Jurkat, Clone E6-1 (cell line): ENCODE measurements at places on chromosomes 4 and X.

GRCh38 chr4:154779362-154779947 lies 1.6 kb upstream of the RBM46 start:
- peak; percentile 1 for DNase-seq

DNA sequence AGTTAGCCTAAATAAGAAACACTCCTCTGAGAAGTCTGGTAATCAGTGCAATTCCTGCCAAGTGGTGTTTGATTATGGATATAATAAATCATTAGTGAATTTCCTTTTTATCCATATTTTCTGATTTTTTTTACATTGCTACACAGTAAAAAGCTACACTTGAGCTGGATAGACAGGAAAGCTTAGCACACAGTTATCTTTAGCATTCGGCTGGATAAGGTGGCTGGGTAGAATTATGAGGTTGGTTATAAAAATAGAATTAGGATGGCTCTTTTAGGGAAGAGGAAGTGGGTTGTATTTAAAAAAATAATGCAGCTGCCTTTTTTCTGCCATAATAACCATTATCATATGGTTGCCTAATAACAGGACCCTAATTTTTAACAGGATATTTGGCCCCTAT lies 460.6 kb downstream of the NAF1 start:
- no peak for DNase-seq

DNA sequence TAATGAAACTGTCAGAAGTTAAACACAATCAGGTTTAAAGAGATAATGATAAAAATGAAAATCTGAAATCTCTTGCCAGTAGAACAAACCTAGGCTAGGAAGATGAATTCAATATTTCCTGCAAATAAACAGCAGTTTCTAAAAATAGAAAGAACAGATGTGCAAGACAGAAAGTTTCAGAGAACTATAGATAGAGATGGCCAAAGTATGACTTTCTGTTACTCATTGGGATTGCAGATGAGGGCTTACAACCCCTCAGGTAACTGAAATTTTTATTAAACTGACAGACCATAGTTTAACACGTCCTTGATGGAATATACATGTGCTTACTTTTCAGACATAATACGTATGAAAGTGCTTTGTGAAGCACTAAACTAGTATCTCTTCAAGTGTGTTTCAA lies 82.3 kb upstream of the PPARGC1A start:
- no peak for DNase-seq

DNA sequence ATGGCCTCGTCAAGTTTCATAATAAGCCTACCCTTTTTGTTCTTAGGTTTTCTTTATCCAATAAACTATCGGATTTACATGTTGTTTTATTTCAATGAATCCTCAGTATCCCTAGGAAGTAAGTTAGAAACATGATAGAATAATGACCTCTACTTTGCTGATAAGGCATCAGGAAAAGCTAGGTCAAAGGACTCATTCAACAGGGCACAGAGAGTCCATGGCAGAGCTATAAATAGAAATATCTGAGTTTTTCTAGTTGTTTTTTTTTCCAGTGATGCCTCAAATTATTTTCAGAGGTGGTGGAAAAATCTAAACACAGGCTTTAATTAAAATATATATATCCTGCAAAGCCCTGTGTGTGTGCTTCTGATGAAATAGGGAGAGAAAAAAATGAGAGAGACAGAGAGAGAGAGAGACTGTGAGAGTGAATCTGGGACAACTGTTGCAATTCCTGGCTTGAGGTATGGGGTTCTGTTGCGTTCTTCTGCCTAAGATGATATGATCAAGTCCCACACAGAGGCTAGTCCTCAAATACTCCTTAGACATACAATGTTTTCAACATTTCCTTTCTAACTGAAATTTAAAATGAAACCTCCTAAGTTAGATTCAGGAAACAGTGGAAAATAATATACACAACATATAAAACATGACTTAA lies 139.9 kb downstream of the HDX start:
- DNase-seq: no peak

DNA sequence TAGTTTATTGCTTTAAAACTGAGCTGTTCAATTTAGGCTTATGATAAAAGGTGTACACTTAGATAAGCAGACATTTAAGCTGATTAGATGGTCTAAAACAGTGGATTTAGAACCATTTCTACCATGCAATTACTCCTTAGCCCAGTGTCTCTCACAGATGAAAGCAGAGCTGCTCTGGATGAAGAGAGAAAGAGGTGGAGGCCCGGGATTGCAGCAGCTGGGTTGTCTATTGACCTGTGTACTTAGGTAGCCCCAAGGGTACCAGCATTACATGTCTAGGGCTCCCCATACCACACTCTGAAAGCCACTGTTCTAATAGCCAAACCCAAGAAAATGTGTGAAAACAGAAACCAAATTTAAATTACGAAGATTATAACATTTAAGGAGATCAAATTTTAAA lies 86.0 kb upstream of the GIMD1 start:
- no peak for DNase-seq

- no peak for DNase-seq
These were observed 248.5 kb upstream of the DIAPH2 start for GRCh38 chrX:96436105-96436504.

DNA sequence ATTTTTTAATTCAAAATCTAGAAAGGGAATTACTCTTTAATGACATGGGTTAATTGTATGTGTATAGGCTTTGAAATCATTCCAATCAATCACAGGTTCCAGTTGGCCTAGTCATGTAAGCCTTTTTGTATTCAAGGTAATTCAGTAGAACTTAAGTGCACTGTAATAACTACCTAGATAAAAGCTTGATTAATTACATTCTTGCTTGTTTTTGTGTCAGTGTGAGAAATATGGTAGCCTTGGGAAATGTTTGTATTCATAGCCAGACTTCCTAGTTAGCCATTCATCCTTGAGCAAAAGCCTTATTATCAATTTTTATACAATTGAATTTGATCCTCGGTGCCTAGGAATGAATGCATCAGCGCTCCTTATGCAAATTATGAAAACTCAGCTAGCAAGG lies 33.5 kb downstream of the TKTL2 start:
- DNase-seq: no peak

DNA sequence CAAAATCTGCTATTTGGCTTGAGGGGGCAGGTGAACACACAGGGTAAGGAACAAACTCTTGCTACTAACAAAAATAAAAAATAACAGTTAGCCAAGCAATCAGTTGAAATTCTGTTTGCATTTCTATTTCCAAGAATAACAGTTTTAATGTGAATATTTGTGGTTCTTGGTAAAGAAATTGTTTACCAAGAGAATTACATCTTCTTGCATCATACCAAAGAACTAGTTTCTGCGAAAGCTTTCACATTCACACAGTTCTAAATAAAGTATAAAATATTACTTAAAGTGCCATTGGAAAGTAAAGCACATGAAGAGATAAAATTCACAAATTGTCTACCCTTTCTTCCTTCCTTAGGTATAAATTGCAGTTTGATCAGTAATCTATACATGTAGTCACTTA lies 54.4 kb downstream of the KLHL4 start:
- DNase-seq: no peak

- DNase-seq: no peak
These were observed 13.1 kb downstream of the SMAD1 start for GRCh38 chr4:145494666-145495270.

GRCh38 chr4:150072471-150072870 lies 5.8 kb upstream of the DCLK2 start:
- DNase-seq: no peak

DNA sequence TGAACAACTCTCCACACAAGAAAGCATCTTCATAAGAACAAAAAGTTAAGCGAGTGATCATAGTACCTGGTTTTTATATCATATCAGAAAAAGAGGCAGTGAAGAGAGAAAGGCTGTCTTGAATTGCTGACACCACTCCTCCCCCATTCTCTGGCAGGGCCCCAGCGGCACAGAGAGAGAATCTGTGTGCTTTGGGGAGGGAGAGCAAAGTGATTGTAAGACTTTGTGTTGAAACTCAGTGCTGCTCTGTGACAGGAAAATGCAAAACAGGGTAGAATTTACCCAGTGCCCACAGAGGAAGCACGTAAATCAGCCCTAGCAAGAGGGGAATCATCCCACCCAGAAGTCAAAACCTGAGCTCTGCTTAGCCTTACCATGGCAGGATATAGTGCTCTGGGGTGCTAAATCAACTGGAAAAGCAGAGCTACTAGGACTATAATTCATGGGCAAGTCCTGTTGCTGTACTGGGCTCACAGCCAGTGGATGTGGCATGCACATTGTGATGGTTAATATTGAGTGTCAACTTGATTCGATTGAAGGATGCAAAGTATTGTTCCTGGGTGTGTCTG lies 174.6 kb downstream of the PRR32 start:
- DNase-seq: no peak

DNA sequence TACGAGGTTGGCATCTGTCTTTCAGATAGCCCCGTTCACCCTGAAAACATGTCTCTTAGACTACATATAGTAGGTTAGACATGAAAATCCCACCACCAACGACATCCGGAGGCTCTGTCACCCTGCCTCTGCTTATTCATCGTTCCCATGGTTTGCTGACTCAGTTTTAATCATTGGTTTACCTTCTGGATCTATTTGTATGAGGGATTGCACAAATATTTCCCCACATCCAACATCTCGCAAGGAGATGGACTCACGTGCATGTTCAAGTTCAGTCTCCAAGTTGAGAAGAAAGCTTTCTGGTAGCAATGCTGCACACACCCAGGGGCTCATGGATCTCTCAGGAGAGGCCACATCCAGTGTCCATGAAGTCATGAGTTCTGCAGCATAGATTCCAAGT lies 10.8 kb downstream of the CETN2 start:
- DNase-seq: no peak

GRCh38 chr4:127783026-127783769 lies 1.1 kb downstream of the HSPA4L start:
- no peak for DNase-seq

DNA sequence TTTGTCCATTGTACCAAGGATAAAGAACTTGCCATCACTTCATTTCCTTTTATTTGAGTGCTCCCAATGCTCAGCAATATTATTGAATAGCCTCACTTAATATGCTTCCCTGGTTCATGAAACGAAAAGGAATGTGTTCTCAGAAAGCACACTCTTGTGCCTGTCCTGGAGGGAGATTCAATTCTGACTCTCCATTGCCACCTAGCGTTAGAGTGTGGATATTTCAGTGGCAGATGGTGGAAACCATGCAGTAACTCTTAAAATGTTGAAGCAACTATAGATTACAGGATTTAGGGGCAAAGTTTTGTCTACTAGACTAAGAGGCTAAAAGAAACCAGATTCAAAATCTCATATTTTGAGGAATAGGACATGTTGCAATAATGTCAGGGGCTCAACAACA lies 36.0 kb downstream of the GAB3 start:
- peak; percentile 66 for DNase-seq

GRCh38 chr4:93416344-93417128 lies 412.0 kb upstream of the ATOH1 start:
- no peak for DNase-seq

GRCh38 chrX:10972706-10973105 lies 138.4 kb upstream of the HCCS start:
- DNase-seq: no peak

DNA sequence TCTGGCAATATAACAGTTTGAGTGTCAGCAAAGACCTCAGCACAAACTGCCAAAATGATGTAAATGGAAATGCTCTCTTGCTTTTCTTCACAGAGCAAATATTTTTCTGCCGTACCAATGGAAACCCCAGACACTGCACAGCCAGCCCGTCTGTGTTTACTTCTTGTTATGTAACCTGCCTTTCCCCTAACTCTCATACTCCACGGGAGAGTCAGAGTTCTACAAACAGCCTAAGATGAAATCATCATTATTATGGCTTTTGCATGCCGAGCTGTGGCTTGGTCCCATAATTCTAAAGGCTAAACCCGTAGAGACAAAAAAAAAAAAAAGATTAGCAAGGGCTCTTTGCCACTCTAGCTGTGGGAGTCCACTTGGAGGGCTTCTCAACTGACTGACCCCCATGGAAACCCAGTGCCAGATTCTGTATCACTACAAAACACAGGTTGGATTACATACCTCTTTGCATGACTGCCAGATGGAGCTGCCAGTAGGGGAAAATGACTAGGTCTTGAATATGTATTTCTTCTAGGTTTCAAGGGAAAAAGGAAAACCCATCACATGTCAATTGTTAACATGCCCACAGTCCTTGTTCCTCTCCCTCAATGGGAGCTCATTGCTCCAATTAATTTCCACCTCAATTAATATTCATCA lies 197.2 kb upstream of the CNKSR2 start:
- DNase-seq: no peak

GRCh38 chr4:169098054-169098497 lies 88.0 kb upstream of the CBR4 start:
- DNase-seq: no peak

GRCh38 chr4:25884031-25884782 lies 21.4 kb upstream of the SEL1L3 start:
- no peak for DNase-seq
